ENCODE measurements at places on chromosomes 1 and 21.

GRCh38 chr1:173332026-173332425 is 124.9 kb upstream of the TNFSF4 start:
- DNase-seq, result no peak

DNA sequence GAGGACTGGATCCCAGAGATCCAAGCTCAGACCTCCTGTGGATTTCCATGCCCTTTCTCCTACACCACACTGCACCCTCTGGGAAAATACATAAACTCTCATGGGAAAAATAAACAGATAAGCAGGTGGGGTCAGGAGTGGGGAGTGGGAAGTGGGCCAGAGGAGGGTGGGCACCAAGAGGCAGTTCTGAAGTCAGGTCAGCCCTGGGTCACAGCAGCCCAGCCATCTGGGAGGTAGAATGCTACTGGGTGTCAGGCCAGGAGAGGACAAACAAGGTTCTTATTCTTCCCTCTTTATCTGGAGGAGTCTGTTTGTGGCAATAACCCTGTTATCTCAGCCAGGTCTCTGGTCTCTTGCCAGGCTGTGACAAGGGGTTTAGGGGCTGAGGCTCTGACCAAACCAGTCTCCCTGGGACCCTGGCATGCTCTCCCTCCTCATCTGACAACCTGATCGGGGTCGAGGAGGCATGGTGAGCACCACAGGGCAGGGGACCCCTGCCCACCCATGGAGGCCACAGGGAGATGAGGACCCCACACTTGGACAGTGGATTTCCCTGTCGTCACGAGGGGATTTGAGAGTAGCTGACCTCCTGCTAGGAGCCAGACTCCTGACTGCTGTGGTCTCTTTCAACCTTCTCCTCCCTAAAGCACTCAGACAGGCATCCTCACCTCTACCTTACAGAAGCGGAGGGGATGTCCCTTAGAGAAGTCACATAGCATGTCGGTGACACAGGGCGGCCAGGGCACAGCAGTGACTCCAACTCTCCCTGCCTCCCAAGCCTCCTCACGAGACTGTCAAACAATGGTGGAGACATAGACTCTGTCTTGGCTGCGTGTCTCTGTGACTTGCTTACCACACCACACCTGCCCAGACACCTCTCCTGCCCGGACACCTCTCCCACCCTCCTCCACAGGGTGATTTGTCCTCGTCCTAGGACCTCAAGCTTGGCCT is 51.3 kb upstream of the IFFO2 start:
- peak; percentile 51 for DNase-seq

- DNase-seq, result no peak
Measured at GRCh38 chr21:45415188-45415942, 10.4 kb downstream of the COL18A1 start.

- DNase-seq, result no peak
Measured at GRCh38 chr1:185279571-185279970, 37.5 kb downstream of the IVNS1ABP start.

DNA sequence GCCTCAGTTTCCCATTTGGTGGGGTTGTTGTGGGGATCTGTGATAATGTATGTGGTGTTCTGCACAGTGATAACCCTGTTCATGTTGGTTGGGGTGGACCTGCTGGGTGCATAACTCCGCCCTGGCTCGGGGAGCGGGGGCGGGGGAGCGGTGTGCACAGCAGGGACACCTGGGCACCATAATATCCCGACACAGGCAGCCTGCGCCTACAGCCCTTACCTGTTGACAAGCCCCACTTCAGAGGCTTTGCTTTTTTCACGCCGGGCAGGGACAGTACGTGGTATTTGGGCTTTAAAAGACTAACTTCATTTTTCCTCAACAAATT is 48.0 kb upstream of the ACOT11 start:
- no peak for DNase-seq

DNA sequence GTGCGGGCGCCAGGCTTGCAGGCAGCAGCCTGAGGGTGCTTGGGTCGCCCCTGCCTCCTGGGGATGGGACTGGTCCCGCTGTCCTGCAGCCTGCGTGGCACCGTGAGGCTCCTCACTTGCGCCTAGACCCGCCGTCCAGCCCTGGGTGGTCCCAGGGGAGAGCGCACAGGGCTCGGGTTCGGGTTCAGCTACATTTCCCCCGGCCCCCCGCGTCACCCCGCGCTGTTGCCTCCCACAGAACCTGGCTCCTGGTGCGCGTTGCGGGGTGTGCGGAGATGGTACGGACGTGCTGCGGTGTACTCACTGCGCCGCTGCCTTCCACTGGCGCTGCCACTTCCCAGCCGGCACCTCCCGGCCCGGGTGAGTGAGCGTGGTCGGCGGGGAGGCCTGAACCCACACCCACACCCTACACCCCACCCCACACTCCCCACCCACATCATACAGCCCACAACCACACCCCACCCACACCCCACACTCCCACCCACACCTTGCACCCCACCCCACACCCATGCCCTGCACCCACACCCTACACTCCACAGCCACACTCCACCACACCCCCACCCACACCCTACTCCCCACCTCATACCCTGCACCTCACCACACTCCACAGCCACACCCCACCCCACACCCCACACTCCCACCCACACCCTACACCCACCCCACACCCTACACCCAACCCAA is 6.2 kb upstream of the PFKL start:
- DNase-seq, result no peak

DNA sequence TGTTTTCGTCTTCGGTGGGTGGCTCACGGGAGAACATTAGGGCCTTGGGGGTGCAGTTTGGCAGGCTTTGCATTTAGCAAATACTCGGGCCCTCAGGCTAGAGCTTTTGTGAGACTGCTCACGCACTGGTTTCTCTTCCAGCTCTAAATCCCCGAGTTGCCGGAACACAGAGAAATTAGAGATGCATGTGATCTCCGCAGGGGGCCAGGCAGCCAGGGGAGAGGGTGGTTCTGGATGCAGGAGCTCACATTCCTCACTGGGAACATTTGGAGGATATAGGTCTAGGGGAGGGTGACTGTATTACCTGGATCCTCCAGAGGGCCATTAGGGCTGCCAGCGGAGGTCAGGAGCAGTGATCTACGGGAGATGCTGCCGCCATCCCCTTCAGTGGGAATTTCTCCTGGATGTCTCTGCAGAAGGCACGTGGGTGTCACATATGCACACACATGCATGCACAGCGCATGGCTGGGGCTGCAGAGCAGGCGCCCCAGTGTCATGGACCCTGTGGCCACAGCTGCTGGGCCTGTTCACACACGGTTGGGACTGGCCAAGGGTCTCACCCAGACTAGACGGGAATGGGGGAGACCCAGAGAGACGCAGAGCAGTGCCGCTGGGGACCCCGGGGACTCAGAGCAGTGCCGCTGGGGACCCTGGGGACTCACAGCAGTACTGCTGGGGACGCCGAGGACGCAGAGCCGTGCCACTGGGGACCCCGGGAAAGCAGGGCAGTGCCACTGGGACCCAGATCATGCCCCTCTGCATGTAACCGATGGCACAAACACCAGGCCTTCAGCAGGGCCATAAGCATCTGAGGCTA is 258.7 kb downstream of the CAMTA1 start:
- DNase-seq, result no peak

DNA sequence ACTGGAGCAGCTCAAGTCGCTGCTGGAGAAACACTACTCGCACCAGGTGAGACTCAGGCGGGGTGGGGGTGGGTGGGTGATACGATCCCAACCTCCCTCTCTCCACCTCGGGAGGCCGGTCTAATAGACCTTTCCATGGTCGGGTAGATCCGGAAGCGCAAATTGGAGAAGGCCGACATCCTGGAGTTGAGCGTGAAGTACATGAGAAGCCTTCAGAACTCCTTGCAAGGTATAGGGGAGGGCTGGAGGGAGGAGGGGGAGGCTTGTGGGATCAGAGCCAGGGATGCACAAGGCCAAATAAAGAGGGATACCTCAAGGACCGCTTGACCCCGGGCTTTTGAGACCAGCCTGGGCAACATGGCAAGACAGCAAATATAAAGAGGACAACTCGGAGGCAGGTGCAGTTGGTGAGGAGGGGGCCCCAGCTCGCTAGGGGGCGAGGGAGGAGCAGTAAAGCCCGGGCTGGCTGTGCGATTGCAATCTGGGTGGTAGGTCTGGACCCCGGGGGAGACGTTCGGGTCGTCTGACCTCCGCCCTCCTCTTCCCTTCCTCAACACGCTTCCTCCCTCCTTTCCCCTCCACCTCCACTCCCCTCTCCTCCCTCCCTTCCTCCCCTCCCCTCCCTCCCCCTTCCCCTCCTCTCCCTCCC is 546 bp downstream of the HES3 start:
- DNase-seq, result no peak

DNA sequence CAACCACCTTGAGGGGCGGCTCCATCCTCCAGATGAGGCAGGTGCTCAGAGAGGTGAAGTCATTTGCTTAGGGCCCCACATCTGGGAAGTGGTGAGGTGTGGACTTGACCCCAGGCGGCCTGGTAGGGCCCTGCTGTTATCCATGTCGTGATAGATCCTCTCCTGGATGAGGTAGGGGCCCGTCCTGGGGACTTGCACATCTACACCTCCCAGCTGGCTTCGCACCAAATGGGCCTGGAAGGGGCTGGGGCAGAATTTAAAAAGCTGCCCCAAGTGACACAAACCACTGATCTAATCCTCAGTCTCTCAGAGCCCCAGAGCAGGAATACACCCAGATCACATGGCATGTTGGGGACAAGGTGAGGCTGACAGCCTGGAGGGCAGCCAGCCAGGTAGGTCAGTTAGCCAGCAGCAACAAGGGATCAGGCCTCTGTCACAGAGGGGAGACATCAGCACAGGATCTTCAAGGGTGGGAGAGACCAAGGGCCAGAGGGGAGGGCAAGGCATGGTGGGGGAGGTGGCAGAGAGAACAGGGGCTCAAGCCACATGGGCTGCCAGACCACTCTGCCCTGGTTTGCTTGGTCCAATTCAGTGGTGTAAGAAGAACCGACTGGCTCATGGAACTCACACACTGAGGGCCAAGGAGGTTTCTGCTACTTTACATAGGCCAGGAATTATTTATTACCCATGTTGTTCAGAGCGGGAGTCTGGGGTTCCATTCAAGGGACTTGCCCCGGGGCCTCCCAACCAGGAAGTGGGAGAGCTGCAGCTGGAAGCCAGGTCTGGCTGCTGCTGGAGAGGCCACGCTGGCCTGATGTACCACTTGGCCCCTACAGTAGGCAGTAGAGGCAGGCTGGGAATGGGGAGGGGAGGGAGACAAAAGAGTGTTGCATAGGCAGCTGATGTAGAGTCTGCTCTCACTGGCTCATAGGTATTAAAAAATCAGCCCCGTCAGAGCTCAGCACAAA is 12.1 kb downstream of the LRP8 start:
- no peak for DNase-seq

DNA sequence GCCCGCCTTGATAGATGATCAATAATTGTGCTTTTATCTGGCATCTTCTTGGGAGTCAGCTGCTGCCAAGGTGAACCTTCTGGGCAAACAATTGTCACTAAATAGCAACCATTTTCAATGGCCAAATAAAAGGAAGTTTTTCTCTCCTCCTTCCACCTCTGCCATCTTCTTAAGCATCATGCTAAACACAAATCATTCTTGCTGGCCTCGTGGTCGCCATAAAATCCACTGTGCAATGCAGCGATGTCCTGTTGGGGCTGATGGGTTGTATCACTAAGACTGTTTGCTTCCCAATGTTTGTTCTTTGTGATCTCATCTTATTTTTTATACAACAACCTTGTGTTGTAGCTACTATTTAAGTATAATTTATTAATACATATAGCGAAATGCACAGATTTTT is 8.0 kb downstream of the MAN1C1 start:
- DNase-seq, result no peak

GRCh38 chr1:243580072-243580471 is 270.0 kb downstream of the AKT3 start:
- DNase-seq, result no peak

- DNase-seq, result no peak
Measured at GRCh38 chr1:236122176-236122575, 20.2 kb upstream of the GPR137B start.

GRCh38 chr1:113812661-113813135 is 422 bp upstream of the RSBN1 start:
- DNase-seq, result peak; percentile 45

DNA sequence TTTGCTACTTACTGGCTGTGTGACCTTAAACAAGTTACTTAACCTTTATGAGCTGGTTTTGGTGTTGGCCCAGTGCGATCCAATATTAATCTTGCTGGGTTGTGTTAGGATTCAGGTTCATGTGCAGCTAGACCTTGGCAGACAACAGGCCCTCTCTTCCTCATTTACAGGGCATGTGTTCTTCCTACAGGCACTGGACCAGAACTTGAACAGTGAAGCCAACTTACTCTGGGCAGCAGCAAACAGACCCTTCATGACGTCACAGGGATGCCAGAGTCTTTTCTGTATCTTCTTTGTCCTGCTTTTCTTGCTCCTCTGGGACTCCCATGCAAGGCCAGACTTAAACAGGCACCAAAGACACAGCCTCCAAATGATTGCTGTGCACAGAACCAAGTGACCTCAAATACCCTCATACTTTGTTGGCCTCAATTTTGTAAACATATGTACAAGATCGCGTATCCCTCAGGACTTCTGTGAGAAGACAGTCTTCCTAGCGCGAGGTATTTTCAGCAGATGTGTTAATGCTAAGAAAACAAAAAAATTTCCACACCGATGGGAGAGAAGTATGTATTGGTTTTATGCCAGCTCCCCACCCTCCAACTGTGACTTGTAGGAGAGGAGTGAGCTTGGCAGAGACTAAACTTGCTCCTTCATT is 73.7 kb downstream of the URB2 start:
- peak; percentile 21 for DNase-seq

DNA sequence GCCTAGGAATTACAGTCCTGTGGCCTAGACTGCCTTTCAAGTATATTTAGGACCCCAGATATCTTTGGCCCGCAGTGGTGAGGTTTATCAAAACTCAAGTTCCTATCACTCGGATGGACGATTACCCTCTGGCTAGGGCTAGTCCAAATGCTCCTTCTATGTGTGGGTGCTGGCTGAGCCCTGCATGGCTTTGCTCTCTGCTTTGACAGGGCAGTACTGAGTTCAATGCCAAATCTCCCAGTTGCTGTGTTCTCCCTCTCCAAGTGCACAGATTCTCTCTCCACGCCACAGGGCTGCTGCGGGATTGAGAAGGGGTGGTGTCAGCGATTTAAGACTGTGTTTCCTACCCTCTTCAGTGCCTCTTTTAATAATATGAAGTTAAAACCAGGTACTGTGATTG is 97.0 kb downstream of the LHX4 start:
- DNase-seq, result no peak

- no peak for DNase-seq
Measured at GRCh38 chr1:63463248-63463647, 59.8 kb downstream of the ITGB3BP start.

- DNase-seq, result peak; percentile 99
Measured at GRCh38 chr1:225999227-225999911, at the start of gene SDE2. Gene SDE2 (minus strand): TSS chr1:225999343. CDS start chr1:225999312, 31 bp downstream.

Data from testis (tissue), 5 donors.